ENCODE measurements at places on chromosomes 3 and 15.

- no peak for DNase-seq
Observed at GRCh38 chr3:66554178-66554577, 53.4 kb upstream of the LRIG1 start.

DNA sequence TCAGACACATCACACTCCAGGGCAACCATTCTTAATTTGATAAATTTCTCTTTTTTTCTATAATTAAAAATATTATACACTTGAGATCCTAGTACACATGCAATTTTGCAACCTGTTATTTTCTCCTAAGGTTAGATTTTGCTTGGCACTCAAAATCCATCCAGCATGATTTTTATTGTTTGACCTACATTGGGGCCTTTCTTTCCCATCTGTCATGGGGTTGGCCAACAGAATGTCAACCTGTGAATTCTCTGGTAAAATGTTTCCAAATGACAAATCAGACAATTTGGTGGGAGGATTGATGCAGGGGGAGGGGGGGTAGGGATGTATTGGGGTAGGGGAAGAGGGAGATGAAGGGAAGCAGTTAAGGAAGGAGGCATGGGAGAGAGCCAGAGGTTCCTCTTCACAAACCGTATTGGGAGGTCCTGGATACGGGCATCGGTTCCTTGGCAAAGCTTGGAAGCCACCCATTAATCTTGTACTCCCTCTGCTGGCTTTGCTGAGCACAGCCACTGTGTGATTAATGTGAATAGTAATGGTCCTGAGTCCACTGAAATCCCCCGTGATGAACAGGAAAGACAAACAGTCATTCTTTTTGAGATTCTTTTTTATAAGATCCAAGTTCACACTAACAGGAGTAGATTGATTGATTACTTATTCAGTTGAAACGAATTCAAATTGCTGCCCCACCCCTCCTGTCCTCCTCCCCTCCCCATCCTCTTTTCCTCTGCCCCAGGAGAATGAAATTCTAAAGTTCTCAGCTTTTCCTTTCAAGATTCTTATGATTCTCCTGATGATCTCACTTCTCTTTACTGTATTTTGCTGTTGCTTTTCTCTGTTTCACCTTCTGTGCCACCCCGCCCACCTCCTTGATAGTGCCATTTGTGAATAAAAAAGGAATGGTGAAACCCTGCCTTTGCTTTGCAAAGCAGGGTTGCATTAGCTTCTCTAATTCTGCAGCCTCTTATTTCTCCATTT lies 82.2 kb upstream of the SLC25A26 start:
- DNase-seq = no peak

GRCh38 chr3:51559411-51559888 lies 20.9 kb downstream of the RAD54L2 start:
- DNase-seq = no peak

GRCh38 chr15:80179025-80179759 lies 26.4 kb downstream of the FAH start:
- no peak for DNase-seq

- no peak for DNase-seq
Observed at GRCh38 chr3:168914662-168915061, 748.9 kb downstream of the MECOM start.

- DNase-seq = no peak
Observed at GRCh38 chr3:73687106-73688004, 62.6 kb upstream of the PDZRN3 start.

GRCh38 chr3:175335229-175335628 lies 476.1 kb downstream of the NAALADL2 start:
- no peak for DNase-seq

DNA sequence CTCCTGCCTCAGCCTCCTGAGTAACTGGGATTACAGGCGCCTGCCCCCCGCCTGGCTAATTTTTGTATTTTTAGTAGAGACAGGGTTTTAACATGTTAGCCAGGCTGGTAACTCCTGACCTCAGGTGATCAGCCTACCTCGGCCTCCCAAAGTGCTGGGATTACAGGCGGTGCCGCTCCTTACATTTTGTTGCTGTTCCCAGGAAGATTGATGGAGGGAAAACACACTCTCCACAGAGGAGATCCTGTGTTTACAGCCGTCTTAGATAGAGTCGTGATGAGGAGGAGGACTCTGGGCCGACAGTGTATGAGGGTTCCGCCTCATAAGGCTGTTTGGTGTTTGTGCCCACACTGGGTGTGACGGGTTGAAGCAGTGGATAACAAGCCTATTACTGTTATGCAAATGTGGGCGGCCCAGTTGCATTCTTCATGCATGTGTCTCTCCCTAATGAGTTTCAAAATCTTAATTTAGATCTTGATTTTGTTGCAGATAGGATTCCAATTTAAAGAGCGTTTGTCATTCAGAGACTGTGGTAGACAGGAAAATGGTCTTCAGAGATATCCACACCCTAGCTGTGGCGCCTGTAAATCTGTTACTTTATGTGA lies 60.0 kb downstream of the APBA2 start:
- no peak for DNase-seq

DNA sequence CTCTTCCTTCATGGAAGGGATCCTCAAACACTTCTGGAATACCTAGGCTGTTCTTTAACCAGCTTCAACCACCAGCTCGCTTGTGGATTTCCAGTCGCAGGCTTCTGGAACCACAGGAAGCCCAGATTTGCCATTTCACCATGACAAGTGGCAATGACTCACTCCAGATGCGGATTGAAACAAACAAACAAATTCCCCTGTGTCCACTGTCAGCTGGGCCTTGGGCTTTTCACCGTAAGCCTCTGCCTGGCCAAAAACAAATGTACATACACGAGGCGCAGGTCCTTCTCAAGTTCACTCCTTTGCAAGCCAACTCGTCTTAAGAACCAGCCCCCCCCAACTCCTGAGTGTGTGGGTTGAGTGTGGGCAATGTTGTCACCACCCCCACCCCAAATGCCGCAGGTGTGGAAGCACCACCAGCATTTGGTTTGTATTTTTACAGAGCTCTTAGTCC lies 8.8 kb downstream of the BCL6 start:
- no peak for DNase-seq

DNA sequence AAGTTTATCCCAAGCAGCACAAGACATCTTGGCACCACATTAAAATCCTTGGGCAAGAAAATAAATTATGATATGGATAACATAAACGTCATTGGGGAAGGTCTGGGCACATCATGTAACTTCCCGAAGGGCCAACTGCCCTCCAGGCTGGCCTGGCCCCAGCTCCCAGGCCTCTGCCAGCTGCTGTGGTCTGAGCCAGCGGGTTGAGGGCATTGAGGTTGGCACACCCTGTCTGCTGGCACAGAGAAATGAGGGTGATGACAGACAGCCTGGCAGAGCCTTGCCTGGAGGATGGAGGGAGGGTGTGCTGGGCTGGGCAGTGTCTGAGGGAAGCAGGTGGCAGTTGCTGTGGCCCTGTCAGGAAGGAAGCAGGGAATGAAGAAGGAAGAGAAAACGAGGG lies 3.3 kb upstream of the RBSN start:
- no peak for DNase-seq

GRCh38 chr3:116226266-116226665 lies 219.0 kb downstream of the LSAMP start:
- no peak for DNase-seq

DNA sequence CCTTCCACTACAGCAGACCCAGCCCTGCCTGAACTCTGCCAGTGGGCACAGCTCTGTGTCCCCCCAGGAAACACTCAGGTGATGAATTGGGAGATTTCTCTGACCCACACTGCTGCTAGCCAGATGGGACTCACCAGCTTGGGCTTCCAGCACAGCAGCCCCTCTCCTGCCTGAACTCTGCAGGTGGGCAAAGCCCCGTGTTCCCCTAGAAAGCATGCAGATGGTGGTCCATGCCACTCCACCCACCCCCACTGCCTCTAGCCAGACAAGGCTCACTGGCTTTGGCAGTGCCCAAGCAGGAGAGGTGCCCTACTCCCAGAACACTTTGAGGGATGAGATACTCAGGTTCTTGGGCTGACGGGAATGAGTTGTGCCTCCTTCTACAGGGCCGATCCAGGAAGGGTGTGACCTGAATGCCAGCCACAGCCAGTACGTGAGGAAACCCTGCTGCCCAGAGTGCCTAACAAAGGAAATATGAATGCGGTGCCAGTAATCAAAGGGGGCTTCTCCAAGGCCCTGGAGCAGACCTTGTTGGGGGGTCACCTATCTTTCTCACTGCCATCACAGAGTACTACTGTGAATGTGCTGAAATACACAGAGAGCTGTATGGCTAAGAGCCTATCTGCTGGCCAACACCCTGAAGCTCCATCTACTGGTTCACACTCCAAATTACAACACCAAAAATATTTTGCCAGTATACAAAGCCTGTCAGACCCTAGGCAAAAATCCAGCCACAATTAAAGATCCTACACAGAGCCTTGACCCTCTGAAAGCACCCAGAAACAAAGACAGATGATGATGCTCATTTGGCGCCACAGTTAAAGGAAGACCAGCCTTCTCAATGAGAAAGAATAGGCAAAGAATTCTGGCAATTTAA lies 61.9 kb downstream of the BTLA start:
- no peak for DNase-seq

DNA sequence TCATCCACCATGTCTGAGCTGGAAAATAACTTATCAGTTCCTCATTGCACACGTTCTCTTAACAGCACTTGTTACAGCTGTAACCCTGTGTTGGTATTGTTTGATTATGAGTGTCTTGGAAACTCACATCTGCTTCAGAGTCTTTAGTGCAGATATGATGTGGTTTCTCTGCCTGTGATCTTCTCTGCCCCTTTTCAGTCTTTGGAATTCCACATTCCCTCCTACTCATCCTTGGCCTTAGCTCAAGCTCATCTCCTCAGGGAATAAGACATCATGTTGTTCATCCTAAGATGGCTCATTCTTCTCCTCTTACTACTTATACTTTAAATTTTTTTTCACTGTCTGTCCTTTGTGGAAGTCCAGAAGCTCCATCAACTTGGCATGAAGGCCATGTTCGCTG lies 77.7 kb downstream of the SYNPR start:
- DNase-seq = no peak

- no peak for DNase-seq
Observed at GRCh38 chr3:190014940-190015339, 105.8 kb downstream of the P3H2 start.

DNA sequence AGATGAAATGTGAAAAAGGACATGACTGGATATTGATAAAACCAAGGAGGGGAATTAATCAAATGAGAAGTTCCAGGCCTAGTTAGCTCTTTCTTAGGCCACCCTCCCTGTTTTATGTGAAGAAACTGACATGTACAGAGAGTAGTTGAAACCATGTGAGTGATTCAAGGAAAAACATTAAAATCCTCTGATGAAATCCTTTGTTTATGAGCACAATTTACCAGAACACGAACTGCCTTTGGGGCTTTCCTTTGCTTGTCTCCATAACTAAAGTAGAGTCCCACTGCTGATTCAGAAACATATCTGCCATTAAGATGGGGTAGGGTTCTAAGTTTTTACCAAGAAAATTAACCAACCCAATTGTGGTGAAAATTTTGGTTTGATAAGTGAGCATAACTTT lies 558.3 kb downstream of the NR2F2 start:
- DNase-seq = no peak

DNA sequence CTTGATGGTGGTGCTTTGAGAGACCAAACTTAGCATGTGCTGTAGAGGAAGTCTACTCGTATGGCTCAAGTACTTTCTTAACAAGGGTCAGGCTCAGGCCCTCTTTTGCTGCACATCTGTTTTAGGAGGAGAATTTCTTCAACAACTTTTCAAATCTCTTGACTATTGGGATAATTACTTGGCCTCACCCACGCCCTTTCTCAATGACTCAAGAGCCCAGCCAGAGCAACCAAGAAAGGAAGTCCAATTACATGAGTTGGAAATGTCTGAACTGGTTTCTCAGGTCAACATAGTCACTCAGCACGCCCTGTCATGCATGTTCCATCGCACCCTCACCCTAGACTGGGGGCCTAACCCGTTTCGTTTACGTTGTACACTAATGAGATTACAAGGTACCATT lies 44.8 kb upstream of the UMPS start:
- no peak for DNase-seq

DNA sequence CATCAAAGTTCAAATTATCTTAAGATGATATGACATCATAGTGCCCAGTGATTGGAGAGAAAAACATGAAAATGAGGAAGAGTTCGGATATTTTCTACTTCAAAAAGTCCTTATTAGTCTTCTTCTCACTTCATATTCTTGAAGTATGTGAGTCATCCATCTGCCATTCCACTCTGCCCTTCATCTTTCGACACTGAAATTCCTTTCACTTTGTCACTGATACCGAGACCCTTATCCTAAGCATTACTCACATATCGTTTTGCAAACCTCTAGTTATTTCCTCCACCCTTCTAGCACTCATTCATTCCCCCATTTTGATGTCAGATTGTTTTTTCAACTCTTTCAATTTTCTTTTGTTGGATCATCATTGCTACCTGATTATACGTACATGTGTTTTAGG lies 4.0 kb downstream of the OR5H14 start:
- DNase-seq = no peak

- DNase-seq = no peak
Observed at GRCh38 chr15:36178303-36178633, 401.2 kb upstream of the CDIN1 start.

GRCh38 chr15:34334672-34335071 lies 2.9 kb downstream of the SLC12A6 start:
- DNase-seq = no peak

DNA sequence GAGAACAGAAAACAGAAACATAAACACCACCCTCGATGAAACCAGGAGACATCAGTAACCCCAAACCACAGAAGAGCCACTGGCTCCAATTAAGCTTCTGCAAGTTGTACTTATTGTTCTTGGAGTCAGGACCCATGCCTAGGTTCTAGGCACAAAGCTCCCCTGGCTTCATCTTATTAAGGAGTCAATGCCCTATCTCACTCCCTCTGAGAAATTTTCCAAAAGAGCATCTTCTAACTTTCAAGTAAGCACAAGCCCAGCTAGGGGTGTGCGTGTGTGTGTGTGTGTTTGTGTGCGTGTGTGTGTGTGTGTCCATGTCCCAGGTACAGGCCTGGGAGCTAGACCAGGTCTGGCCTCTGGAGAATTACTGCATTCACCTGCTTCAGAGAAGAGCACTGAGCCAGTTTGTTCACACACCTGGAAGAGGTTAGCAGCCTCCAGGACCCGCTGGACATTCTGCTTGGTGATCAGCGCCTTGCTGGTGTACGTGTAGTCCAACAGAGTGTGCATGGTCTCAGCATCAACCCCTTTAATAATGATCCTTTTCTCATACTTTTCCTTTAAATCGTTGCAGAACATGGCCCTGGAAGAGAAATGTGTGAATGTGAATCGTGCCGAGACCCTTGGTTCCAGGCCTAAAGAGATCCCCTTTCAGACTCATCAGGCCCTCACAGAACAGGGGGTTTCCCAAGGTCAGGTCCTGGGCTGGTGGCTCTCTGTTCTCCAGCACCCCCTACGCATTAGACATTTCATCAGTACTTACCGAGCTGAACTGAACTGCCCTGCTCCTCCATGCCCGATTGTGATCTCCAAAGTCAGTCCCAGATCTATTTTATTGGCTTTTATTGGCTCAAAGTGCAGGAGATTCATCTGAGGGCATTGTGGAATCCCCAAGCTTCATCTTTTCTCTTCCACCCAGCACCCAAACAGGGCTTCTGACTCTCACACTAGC lies 27.8 kb downstream of the KLHL6 start:
- no peak for DNase-seq

GRCh38 chr3:149990423-149990948 lies 19.8 kb upstream of the PFN2 start:
- no peak for DNase-seq

- DNase-seq = no peak
Observed at GRCh38 chr3:81545572-81545971, 215.9 kb downstream of the GBE1 start.

- DNase-seq = peak; percentile 64
Observed at GRCh38 chr3:126982126-126982470, 817 bp upstream of the PLXNA1 start.

GRCh38 chr3:148643389-148643840 lies 54.3 kb upstream of the AGTR1 start:
- DNase-seq = no peak

Data from stimulated activated CD8-positive, alpha-beta memory T cell treated with anti-CD3 and anti-CD28 coated beads, Interleukin-15, amount 100 ng/mL, for 4 hours (primary cell).